ENCODE measurements at places on chromosomes 2 and 18. TPM values are rescaled to one million over a fixed set of nuclear protein-coding genes. Genes with fewer than 3 reads are reported as not detected.

LINC00305 gene
- not detected for polyA plus RNA-seq

GRCh38 chr2:51231071-51231470 lies 199.1 kb upstream of the NRXN1 start:
- DNase-seq, result no peak

DNA sequence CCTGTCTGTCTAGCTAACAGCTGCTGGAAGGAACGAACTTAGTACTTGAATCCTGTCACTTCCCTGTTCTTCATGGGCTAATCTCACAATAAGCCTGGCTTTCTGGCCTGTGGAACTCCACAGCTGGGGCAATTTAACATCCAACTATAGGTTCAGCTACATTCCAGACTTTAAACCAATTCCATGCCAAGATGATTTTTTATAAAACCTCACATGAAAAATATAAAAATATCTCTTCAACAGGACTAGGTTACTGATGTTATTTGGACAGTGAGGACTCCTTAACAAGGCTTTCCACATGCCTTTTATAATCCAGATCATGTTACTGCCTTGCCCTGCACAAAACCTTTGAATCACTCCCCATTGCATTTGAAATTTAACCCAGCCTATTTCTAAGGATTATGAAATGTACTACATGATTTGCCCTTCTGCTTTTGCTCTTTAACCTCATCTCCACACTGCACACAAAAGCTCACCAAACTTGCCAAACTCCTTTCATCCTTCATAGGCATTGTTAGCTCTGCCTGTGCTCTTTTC lies 863.2 kb upstream of the CHAC2 start:
- DNase-seq, result no peak

- no peak for DNase-seq
Observed at GRCh38 chr2:118654945-118655344, 192.5 kb downstream of the EN1 start.

- DNase-seq, result no peak
Observed at GRCh38 chr2:120874888-120875275, 139.2 kb downstream of the GLI2 start.

LONRF2 gene
- polyA plus RNA-seq, result 0.24 TPM

DNA sequence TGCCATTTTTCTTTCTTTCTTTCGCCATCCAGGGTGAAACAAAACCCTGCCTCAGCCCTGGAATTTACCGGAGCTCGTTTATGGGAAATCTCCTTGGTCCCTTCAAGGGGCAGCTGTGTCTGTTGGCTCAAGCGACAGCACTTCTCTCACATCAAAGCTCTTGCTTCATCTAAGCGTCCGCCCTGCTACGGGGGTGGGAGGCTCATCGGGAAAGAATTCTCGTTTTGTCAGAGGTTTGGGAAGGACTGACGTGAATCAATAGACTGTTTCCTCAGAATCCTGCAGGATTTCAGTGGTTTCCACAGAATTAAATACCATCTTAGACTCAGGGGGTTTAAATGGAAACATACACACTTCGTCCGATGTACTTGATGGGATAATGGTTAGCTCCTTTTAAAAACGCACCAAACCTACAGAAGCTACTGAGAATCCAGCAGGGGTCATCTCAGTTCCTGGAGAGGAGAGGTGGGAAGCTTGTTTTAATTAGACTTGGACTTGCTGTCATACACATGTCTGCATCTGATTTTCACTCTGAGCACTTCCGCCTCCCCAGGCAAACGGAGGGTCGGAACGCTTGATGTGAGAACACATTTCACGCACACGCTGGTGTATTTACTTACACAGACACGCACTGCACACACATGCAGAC lies 91.6 kb downstream of the ASB1 start:
- DNase-seq, result no peak

GRCh38 chr2:233766416-233766815 lies 6.3 kb downstream of the UGT1A1 start:
- DNase-seq, result no peak

GRCh38 chr2:15354596-15355366 lies 206.4 kb downstream of the NBAS start:
- DNase-seq, result no peak

SLC19A3 gene
- polyA plus RNA-seq, result 8.4 TPM

GRCh38 chr2:159516241-159516758 lies 100.0 kb downstream of the BAZ2B start:
- DNase-seq, result no peak

DNA sequence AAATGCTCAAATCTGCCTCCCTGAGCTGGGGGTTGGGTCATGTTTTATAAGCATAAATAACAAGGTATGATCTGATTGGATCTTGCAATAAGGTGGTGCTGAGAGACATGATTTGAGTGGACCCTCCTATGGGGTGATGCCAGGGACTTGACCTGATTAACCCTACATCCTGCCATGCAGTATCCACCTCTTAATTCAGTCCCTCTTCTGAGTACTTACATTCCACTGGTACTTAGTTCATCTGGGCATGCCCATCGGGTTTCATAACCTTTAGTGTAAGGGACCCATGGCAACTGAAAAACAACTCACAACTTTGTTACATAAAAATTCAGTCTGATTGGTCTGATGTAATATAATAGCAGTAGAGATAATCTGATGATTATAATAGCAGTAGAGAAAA lies 397.9 kb upstream of the HNMT start:
- DNase-seq, result no peak

COMMD1 gene
- 28.3 TPM for polyA plus RNA-seq

- DNase-seq, result no peak
Observed at GRCh38 chr2:234997389-234997788, 45.6 kb downstream of the SH3BP4 start.

DNA sequence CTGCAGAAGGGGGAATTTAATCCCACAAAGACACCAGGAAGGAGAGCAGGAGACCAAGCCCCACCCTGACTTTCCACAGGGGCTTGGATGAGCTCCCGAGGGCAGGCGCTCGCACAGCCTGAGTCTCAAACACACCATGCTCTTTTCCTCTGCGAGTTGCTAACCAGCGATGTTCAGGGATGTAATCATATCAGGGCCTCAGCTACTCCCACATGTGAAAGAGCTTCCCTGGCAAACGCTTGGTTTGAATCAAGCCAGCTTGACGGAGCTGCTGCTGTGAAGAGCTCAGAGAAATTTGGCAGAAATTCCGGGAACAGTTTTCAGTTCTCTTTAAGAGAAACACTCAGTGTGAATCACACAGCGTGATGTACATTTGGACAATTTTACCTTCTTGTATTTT lies 385.8 kb downstream of the GALR1 start:
- DNase-seq, result no peak

DNA sequence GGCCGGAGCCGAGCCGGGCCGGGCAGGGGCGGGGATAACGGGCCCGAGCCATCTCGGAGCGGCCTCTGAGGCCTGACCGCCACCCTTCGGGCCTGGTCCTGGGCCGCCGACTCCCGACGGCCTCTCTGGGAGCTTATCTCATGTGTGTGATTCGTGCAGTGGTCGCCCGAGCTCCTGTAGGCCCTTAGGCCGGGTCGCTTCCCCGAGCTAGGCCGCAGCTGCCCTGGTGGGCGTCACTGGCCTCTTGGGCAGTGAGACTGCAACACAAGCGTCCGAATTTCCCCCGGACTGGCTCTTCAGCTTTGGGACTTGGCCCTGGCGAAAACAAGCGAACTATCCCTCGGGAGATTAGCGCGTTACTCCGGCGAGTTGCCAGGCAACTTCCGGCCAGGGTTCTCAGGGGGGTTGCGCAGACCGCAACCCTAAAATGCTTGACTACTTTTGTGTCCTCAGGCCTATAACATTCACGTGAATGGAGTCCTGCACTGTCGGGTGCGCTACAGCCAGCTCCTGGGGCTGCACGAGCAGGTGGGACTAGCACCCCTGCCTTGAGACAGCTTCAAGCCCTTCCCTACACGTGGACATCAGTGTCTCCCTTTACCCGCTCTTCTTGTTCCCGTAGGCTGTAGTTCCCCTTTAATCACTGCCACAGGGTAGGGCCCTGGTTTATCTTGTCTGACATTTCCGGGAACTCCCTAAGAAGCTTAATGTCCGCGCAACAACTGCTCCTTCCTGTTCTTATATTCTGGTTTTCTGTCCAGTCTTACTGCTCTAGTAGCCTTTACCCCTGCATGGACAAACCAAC lies 602 bp downstream of the SNX17 start:
- DNase-seq, result no peak

CYP27C1 gene
- polyA plus RNA-seq, result 1.3 TPM
